ENCODE measurements at places on chromosomes 11 and 22. TPM values are rescaled to one million over a fixed set of nuclear protein-coding genes. Genes with fewer than 3 reads are reported as not detected.
A peak's percentile ranks its signal among the peaks of the same experiment; 100 is the strongest.

GRCh38 chr11:107583629-107584195, 7.2 kb upstream of the ELMOD1 start:
- peaks cover 39% of the 10 kb centered on the region for H3K27me3 ChIP-seq
- H3K27ac ChIP-seq, result no peak overlapping the region
- H3K4me1 ChIP-seq, result no peaks in the 10 kb centered on the region
- H3K4me3 ChIP-seq, result no peak overlapping the region
- no peak for DNase-seq

GRCh38 chr22:17774926-17775685, 837 bp upstream of the BID start:
- DNase-seq, result no peak
- peaks cover 22% of the 10 kb centered on the region for H3K27me3 ChIP-seq
- peak overlapping the region; percentile 67 for H3K4me3 ChIP-seq
- peaks cover 10% of the 10 kb centered on the region for H3K4me1 ChIP-seq

- H3K27me3 ChIP-seq, result no peaks in the 10 kb centered on the region
- H3K27ac ChIP-seq, result no peak overlapping the region
- peaks cover 6% of the 10 kb centered on the region for H3K4me1 ChIP-seq
These were observed 56.4 kb downstream of the SWAP70 start for GRCh38 chr11:9720290-9720630.

DNA sequence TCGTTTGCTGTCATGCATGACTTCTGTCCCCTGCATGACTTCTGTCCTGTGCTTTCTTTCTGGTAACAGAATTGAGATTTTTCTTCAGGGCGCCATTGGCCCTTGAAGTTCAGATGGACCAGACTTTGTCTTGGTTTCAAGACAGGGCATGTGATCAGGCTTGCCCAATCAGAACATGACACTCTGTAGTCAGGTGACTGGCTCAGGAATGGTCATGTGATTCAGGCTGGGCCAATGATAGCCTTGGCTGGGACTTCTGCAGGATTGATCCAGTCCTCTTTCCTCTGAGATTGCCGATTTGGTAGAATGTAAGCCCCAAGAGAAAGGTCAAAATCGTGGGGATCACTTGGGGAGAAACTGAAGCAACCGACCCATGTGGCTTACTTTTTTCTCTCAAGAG, 90.5 kb upstream of the ALX4 start:
- DNase-seq, result no peak
- H3K27me3 ChIP-seq, result peaks cover 20% of the 10 kb centered on the region
- no peaks in the 10 kb centered on the region for H3K36me3 ChIP-seq
- H3K4me1 ChIP-seq, result no peaks in the 10 kb centered on the region
- no peak overlapping the region for H3K4me3 ChIP-seq
- H3K27ac ChIP-seq, result no peak overlapping the region

- no peak overlapping the region for H3K27ac ChIP-seq
- no peak for DNase-seq
- H3K4me1 ChIP-seq, result peaks cover 22% of the 10 kb centered on the region
- no peaks in the 10 kb centered on the region for H3K36me3 ChIP-seq
- peak overlapping the region; percentile 81 for H3K4me3 ChIP-seq
These were observed 125.3 kb upstream of the C11orf58 start for GRCh38 chr11:16613262-16613511.

GRCh38 chr22:37392721-37393328, 34.5 kb downstream of the ELFN2 start:
- H3K4me1 ChIP-seq, result peaks cover 2% of the 10 kb centered on the region
- no peak overlapping the region for H3K4me3 ChIP-seq
- peaks cover 29% of the 10 kb centered on the region for H3K27me3 ChIP-seq
- no peak for DNase-seq
- no peak overlapping the region for H3K27ac ChIP-seq
- H3K36me3 ChIP-seq, result no peaks in the 10 kb centered on the region

- no peak overlapping the region for H3K4me3 ChIP-seq
- H3K27ac ChIP-seq, result no peak overlapping the region
- no peaks in the 10 kb centered on the region for H3K4me1 ChIP-seq
- no peaks in the 10 kb centered on the region for H3K27me3 ChIP-seq
These were observed 31.7 kb upstream of the CXCR5 start for GRCh38 chr11:118851970-118852369.

DNA sequence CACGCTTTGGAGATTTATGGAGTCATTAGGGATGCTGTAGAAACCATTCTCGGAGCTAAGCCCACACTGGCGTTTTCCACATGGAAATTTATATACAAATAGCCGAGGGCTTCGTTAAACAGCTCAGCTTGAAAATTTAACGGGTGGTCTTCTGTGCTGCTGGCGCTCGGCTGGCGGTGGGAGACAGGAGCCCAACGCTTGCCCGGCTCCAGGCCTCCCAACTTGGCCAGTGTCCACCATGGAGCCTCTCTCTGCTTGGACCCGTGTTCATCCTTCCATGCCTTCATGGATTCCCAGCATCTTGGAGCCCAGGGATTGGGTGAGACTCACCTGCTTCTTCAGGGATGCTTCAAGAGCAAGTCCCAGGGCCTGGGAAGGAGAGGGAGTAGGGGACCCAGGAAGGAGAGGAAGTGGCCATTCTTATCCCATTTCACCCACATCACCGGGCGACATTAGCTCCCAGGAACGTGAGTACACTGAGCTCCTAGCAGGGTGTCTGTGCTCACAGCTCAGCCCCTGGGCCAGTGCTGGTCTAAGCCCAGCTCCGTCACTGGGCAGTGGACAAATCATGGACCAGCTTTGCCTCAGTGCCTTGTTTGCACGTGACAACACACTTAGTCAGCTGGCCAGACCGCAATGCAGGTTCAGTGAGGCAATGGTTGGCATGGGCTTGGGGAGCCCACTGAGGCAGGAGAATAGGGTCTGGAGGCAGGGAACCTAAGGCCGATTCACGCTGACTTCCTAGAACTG, 944.3 kb downstream of the BRD1 start:
- peaks cover 3% of the 10 kb centered on the region for H3K27me3 ChIP-seq
- H3K4me3 ChIP-seq, result no peak overlapping the region
- H3K27ac ChIP-seq, result no peak overlapping the region
- DNase-seq, result no peak
- no peaks in the 10 kb centered on the region for H3K36me3 ChIP-seq
- H3K4me1 ChIP-seq, result no peaks in the 10 kb centered on the region

GRCh38 chr22:37211075-37211865, 1.0 kb downstream of the SSTR3 start:
- DNase-seq, result no peak
- H3K4me1 ChIP-seq, result peaks cover 27% of the 10 kb centered on the region
- H3K4me3 ChIP-seq, result no peak overlapping the region
- H3K27me3 ChIP-seq, result peaks cover 12% of the 10 kb centered on the region
- no peaks in the 10 kb centered on the region for H3K36me3 ChIP-seq

GRCh38 chr11:11657218-11657955, 35.6 kb upstream of the GALNT18 start:
- no peak overlapping the region for H3K27ac ChIP-seq
- no peaks in the 10 kb centered on the region for H3K36me3 ChIP-seq
- DNase-seq, result no peak
- H3K27me3 ChIP-seq, result peaks cover 17% of the 10 kb centered on the region
- H3K4me3 ChIP-seq, result no peak overlapping the region

DNA sequence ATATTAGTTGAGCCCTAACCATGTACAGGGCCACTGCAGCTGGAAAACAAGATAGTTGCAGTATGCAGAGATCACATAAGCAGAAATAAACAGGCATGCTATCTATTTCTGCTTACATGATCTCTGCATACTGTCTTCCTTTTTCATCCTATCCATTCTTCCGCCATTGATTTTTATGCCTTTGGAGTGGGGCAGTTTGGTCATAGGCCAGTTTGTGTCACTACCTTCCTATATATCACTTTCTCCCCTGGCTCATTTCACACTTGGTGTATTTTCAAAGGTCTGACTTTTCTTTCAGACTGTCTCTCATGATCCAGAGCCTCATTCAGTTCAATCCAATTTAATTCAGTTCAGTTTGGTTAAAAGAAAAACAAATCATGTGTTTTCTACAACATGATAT, 829.6 kb downstream of the KCNA4 start:
- H3K27ac ChIP-seq, result no peak overlapping the region
- no peak for DNase-seq
- H3K4me3 ChIP-seq, result no peak overlapping the region
- H3K36me3 ChIP-seq, result no peaks in the 10 kb centered on the region

- H3K36me3 ChIP-seq, result no peaks in the 10 kb centered on the region
- DNase-seq, result no peak
- H3K27ac ChIP-seq, result peak overlapping the region; percentile 45
- H3K4me1 ChIP-seq, result peaks cover 27% of the 10 kb centered on the region
- no peak overlapping the region for H3K4me3 ChIP-seq
These were observed 16.9 kb downstream of the MYO7A start for GRCh38 chr11:77144857-77145428.

DNA sequence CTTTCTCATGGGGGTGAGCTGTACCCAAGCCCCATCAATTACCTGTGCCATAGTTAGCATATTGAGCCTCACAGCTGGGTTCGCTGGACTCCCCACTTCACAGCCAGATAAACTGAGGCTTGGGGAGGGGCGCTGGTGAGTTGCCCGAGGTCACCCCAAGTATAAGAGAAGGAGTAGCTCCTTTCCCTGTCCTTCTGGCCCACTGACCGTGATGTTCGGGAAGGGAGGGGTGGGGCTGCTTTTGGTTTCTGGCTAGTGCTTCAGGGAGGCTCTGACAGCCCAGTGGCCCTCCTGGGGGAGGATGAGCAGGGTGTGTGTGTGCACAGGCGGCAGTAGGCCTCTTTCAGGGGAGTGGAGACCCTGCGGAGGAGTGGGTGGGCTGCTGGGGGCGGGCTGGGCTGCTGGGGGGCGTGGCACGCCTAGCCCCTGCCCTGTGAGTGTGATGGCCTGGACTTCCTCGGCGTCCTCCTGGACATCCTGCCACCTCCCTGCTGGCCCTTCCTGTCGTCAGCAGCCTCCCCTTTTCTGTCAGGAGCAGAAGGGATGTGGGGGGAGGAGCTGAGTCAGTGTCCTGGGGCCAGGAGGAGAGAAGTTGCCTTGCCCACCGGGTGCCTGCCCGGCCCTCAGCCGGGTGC, 50.3 kb downstream of the TRIOBP start:
- peak overlapping the region; percentile 80 for H3K4me3 ChIP-seq
- no peaks in the 10 kb centered on the region for H3K27me3 ChIP-seq
- H3K27ac ChIP-seq, result peak overlapping the region; percentile 87
- no peak for DNase-seq
- peaks cover 4% of the 10 kb centered on the region for H3K36me3 ChIP-seq

DNA sequence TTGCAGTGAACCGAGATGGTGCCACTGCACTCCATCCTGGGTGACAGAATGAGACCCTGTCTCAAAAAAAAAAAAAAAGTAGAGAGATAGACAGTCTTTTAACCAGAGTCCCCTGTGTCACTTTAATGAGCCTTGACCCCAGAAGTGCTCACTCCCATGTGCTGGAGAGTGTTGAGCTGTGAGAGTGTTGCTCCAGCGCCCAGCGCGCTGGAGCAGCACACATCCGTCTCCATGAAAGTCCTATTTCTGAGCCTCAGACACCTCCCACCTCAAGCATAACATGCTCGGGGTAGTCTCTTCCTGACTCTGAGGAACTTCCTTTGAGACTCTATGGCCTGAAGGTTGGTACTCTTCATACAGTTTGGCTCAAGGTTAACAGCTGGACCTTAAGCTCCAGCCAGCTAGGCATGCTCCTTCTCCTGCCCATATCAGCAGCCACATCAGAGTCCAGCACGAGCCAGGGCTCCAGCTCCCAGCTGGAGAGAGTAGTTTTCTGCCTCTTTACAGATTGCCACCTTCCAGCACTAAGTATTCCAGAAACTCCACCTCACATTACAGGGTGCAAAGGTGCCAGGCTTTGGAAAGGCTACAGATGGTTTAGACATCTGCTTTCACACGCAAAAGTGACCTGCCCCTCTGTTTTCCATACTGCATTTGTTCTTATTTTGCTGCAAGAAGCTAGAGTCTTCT, 29.4 kb upstream of the UBASH3B start:
- no peak overlapping the region for H3K4me3 ChIP-seq
- H3K4me1 ChIP-seq, result no peaks in the 10 kb centered on the region

GRCh38 chr11:95248666-95249467, 17.9 kb upstream of the SESN3 start:
- H3K4me1 ChIP-seq, result peaks cover 25% of the 10 kb centered on the region
- H3K27me3 ChIP-seq, result no peaks in the 10 kb centered on the region
- no peaks in the 10 kb centered on the region for H3K36me3 ChIP-seq
- no peak overlapping the region for H3K4me3 ChIP-seq

- peaks cover 2% of the 10 kb centered on the region for H3K4me1 ChIP-seq
- H3K27ac ChIP-seq, result no peak overlapping the region
- no peaks in the 10 kb centered on the region for H3K36me3 ChIP-seq
- H3K27me3 ChIP-seq, result no peaks in the 10 kb centered on the region
- no peak for DNase-seq
These were observed 5.4 kb upstream of the OR51A2 start for GRCh38 chr11:4960877-4961276.

DNA sequence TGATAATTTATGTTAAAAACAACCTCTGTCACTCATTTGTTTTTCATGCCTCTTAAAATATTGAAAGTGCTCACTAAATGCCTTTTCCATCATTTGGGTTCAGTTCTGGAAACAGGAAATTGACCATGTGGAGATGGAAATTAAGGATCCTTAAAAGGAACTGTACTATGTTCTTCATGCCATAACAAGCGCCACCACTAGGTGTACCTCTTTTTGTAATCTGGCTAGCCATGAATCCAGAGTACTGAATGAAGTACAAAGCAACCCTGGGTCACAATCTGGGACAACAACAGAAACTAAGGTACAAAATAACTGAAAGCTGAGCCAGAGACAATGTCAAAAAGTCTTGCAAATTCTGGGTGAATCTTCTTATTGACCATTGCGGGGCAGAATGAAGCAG, 559.1 kb downstream of the FAM181B start:
- H3K4me3 ChIP-seq, result no peak overlapping the region
- no peaks in the 10 kb centered on the region for H3K36me3 ChIP-seq
- H3K27ac ChIP-seq, result no peak overlapping the region
- H3K27me3 ChIP-seq, result no peaks in the 10 kb centered on the region

DNA sequence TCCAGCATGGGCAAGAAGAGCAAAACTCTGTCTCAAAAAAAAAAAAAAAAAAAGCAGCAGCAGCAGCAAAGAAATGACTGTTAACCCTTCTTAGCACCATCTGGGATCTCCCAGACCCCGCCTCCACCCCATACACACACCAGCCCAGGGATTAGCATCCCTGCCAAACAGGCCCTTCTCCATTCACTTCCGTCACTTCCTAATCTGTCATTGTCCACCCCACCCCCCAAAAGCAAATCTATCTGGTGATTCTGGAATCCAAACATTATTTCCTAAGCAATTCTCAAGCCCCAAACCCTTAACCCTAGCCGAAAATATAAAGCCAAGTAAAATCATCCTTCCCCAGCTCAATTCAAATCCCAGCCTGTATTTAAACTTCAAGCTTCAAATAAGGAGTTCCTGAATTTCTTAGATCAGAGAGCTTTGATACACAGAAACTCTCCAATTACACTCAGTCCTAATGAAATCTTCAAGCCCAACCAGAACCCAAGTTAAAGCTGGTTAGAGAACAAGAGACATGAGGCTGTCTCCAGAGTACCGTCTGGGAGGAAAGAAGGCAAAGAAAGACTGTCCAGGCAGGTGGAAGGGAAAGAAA, 6.0 kb upstream of the AHNAK start:
- H3K27me3 ChIP-seq, result peaks cover 9% of the 10 kb centered on the region
- peaks cover 8% of the 10 kb centered on the region for H3K36me3 ChIP-seq
- no peak for DNase-seq
- peak overlapping the region; percentile 2 for H3K4me3 ChIP-seq
- H3K4me1 ChIP-seq, result peaks cover 62% of the 10 kb centered on the region

- H3K36me3 ChIP-seq, result no peaks in the 10 kb centered on the region
- no peak for DNase-seq
- H3K4me3 ChIP-seq, result no peak overlapping the region
- H3K27ac ChIP-seq, result no peak overlapping the region
These were observed 13.7 kb downstream of the FAM118B start for GRCh38 chr11:126225295-126225665.

The IRAG1 gene
- 5.4 TPM for total RNA-seq

The PRPF19 gene
- total RNA-seq, result 102 TPM

The SPI1 gene
- not detected for total RNA-seq

The CARD16 gene
- not detected for total RNA-seq

The SEZ6L gene
- 26.2 TPM for total RNA-seq

The TSPAN32 gene
- 3.4 TPM for total RNA-seq

The NAGA gene
- total RNA-seq, result 17.2 TPM

Data from progenitor cell of endocrine pancreas (in vitro differentiated cells).